ENCODE measurements at places on chromosomes 7 and 10. TPM values are rescaled to one million over a fixed set of nuclear protein-coding genes. Genes with fewer than 3 reads are reported as not detected.

The LMTK2 gene
- 9.6 TPM for total RNA-seq

The CRYGN gene
- not detected for total RNA-seq

The PANK1 gene
- 1.9 TPM for total RNA-seq

The DENND11 gene
- 49.1 TPM for total RNA-seq

The MPP7 gene
- total RNA-seq: 8.3 TPM

The PLCE1 gene
- total RNA-seq: not detected

The HABP2 gene
- not detected for total RNA-seq

The CNNM1 gene
- 0.02 TPM for total RNA-seq

The HOXA1 gene
- 0.55 TPM for total RNA-seq

The TUBB8 gene
- total RNA-seq: not detected

DNA sequence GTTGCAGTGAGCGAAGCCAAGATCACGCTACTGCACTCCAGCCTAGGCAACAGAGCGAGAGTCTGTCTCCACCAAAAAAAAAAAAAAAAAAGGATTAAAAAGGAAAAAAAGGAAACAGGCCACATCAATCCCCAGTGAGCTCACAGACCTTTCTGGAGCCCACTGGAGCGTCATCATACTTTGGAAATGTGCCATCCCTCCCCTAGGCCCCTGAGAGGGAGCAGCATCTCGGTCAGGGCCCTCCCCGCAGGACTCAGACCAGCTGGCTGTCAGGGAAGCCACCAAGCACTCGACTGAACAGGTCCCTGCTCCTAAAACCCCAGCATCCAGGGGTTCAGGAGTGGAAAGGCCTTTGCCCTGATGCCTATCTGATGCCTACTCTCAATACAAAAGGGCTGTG lies 97.9 kb upstream of the SH2B2 start:
- no peak overlapping the region for H3K4me3 ChIP-seq
- DNase-seq: no peak
- no peak overlapping the region for H3K27ac ChIP-seq
- peaks cover 61% of the 10 kb centered on the region for H3K36me3 ChIP-seq

DNA sequence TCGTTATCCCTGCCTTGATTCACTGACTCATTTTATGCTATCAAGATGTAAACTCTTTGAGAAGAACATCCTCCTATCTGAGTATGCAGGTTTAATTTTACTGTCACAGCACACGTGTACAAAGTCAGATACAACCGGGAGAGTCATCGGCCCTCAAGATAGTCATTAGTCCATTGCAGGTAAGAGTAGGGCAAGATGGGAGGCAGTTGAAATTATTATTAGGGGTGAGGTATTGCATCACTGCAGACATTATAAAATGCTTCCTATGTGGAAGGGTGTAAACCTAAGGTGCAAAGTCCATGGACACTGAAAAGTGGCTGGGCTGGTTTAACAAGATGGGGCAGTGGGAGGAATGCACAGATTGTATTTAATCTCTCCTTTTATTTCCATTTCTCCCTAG lies 113.7 kb downstream of the ARL4A start:
- H3K4me1 ChIP-seq: no peaks in the 10 kb centered on the region
- H3K27me3 ChIP-seq: no peaks in the 10 kb centered on the region
- H3K4me3 ChIP-seq: no peak overlapping the region

DNA sequence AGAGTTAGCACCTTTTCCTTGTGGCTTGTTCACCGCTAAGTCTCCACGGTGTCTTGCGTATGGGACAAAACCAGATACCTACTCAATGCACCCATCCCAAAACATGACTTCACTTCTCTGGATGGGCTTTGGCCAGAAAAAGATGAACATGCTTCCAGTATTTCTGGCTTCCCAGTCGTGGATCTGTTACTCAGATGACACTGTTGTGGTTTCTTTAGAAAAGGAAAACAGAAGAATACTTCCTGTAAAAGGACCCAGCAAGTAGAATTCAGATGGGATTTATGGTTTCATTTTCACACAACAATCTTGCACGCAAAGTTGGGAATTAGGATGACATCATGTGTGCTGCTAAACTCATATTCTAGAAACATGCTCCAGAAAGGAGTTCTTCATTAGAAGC lies 216.7 kb downstream of the ADAM12 start:
- H3K4me1 ChIP-seq: no peaks in the 10 kb centered on the region
- no peaks in the 10 kb centered on the region for H3K36me3 ChIP-seq
- DNase-seq: no peak
- peaks cover 4% of the 10 kb centered on the region for H3K27me3 ChIP-seq

- H3K4me1 ChIP-seq: no peaks in the 10 kb centered on the region
- H3K27me3 ChIP-seq: peaks cover 2% of the 10 kb centered on the region
- no peak overlapping the region for H3K27ac ChIP-seq
- DNase-seq: no peak
Observed at GRCh38 chr7:158109364-158110033, 478.1 kb downstream of the PTPRN2 start.

DNA sequence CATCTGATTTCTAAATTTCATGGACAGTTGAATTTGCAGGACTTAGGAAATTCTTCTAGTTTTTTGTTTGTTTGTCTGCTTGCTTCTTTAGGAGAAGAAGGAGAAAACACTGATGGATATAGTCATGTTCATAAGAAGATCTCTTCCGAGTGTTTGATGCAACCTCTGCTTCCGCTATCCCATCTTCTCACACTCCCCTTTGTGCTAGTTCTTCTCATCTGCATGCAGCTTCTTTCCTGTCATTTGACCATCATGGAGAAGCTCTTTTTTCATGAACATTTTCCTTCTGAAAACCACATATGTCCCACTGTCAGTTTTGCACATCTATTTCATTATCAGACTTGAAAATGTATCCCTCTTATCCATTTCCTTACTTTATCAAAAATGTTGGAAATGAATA lies 346.9 kb upstream of the PRKCQ start:
- H3K4me3 ChIP-seq: peak overlapping the region; percentile 41
- H3K27ac ChIP-seq: no peak overlapping the region
- DNase-seq: no peak
- H3K27me3 ChIP-seq: no peaks in the 10 kb centered on the region
- no peaks in the 10 kb centered on the region for H3K36me3 ChIP-seq

GRCh38 chr10:129364949-129365348 lies 102.1 kb upstream of the MGMT start:
- no peak overlapping the region for H3K4me3 ChIP-seq
- peaks cover 2% of the 10 kb centered on the region for H3K27me3 ChIP-seq
- H3K4me1 ChIP-seq: no peaks in the 10 kb centered on the region
- DNase-seq: no peak

- H3K27ac ChIP-seq: no peak overlapping the region
- H3K4me1 ChIP-seq: no peaks in the 10 kb centered on the region
- no peaks in the 10 kb centered on the region for H3K27me3 ChIP-seq
Observed at GRCh38 chr10:44369296-44369695, 15.6 kb downstream of the CXCL12 start.

DNA sequence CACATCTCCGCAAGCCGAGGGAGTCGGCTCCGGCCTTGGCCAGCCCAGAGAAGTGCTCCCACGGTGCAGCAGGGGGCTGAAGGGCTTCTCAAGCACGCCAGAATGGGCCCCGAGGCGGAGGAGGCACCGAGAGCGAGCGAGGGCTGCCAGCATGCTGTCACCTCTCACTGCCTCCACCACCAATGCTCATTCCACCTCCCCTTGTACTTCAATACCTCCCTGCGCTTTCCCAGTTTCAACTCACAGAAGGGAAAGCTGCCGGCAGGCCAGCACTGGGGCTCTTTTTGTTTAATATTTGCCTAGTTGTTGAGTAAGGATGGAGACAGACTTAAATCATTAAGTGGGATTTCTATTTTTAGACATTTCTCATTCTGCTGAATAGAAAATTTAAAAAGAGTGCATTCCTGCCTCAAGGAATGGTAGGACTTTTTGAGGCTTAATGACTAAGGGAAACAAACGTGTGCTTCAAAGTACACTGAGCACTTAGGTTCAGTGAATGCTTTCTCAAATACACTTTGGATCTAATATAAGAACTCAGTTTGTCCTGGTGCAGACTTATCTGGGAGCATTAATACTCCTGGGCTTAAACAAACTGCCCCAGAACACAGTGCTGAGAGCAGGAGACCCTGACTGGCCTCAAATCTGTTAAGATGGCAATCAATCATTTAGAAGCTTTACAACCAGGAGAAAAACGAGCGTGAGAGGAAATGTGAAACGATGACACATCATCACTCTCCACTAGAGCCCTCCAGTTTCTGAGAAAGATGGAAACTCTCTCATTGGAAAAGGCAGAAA lies 131.2 kb downstream of the RALA start:
- no peaks in the 10 kb centered on the region for H3K27me3 ChIP-seq
- no peak for DNase-seq
- H3K36me3 ChIP-seq: peaks cover 11% of the 10 kb centered on the region
- H3K4me3 ChIP-seq: no peak overlapping the region
- H3K4me1 ChIP-seq: peaks cover 5% of the 10 kb centered on the region
- H3K27ac ChIP-seq: no peak overlapping the region

GRCh38 chr10:113129117-113129516 lies 179.1 kb downstream of the TCF7L2 start:
- H3K4me3 ChIP-seq: no peak overlapping the region
- no peak for DNase-seq
- H3K27me3 ChIP-seq: peaks cover 39% of the 10 kb centered on the region
- H3K27ac ChIP-seq: no peak overlapping the region

DNA sequence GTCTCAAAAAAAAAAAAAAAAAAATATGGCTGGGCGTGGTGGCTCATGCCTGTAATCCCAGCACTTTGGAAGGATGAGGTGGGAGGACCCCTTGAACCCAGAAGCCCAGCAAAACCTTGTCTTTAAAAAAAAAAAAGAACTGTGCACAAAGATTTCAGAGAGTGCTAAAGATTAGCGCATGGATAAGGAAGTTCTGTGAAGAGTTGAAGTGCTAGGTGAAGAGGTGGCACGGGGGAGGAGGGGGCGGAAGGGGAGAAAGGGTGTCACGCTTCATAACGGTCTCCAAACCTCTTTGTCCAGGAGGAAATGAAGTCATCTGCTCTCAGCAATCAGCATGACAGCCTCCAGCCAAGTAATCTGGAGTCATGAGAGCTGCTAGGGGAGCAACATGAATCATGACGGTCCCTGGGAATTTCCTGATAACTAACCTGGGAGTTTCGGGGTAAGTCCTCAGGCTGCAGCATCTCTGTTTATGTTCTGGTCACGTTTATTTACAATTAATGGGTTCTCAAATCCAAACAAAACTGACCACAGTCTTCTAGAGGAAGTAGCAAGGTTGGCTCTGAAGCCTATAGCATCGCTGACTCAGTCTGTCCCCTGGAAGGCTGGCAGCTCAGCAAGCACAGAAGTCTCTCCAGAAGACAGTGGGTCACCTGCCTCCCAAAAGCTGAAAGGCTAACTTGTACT lies 1.9 kb upstream of the PLAU start:
- H3K4me1 ChIP-seq: peaks cover 36% of the 10 kb centered on the region
- DNase-seq: no peak
- H3K27me3 ChIP-seq: peaks cover 38% of the 10 kb centered on the region
- peak overlapping the region; percentile 48 for H3K4me3 ChIP-seq

GRCh38 chr7:28954946-28955345 lies 3.2 kb downstream of the TRIL start:
- H3K4me1 ChIP-seq: peaks cover 14% of the 10 kb centered on the region
- DNase-seq: no peak
- no peaks in the 10 kb centered on the region for H3K36me3 ChIP-seq
- no peak overlapping the region for H3K27ac ChIP-seq
- peaks cover 54% of the 10 kb centered on the region for H3K27me3 ChIP-seq

GRCh38 chr7:95630702-95631458 lies 34.6 kb upstream of the PDK4 start:
- no peaks in the 10 kb centered on the region for H3K27me3 ChIP-seq
- H3K36me3 ChIP-seq: no peaks in the 10 kb centered on the region
- H3K4me1 ChIP-seq: no peaks in the 10 kb centered on the region
- no peak overlapping the region for H3K4me3 ChIP-seq

GRCh38 chr7:44776211-44776610 lies 20.3 kb upstream of the PPIA start:
- H3K27me3 ChIP-seq: no peaks in the 10 kb centered on the region
- H3K27ac ChIP-seq: no peak overlapping the region
- no peak for DNase-seq
- no peaks in the 10 kb centered on the region for H3K36me3 ChIP-seq
- H3K4me1 ChIP-seq: peaks cover 12% of the 10 kb centered on the region
- H3K4me3 ChIP-seq: no peak overlapping the region

GRCh38 chr10:47335906-47336305 lies 12.3 kb upstream of the RBP3 start:
- H3K27me3 ChIP-seq: peaks cover 17% of the 10 kb centered on the region
- no peak overlapping the region for H3K4me3 ChIP-seq
- no peak overlapping the region for H3K27ac ChIP-seq
- no peak for DNase-seq
- H3K4me1 ChIP-seq: peaks cover 6% of the 10 kb centered on the region

DNA sequence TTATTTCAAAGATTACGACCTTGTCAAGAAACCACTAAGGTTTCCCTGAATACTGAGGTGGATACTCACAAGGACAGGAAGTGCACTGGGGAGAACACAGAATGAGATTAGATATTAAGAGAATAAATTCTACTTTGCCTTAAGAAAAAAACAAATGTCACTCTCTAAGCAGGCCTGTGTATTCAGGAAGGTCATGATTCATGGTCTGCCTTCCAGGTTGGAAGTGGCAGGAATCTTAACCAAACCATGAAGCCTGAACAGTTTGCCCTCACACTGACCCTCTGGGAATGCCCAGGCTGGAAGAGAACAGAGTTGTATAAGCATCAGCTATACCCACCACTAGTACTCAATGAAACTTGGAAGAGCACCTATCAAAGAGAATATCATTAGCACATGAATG lies 227.6 kb downstream of the DGKI start:
- no peak for DNase-seq
- H3K27me3 ChIP-seq: peaks cover 2% of the 10 kb centered on the region
- H3K4me3 ChIP-seq: no peak overlapping the region
- no peaks in the 10 kb centered on the region for H3K36me3 ChIP-seq

DNA sequence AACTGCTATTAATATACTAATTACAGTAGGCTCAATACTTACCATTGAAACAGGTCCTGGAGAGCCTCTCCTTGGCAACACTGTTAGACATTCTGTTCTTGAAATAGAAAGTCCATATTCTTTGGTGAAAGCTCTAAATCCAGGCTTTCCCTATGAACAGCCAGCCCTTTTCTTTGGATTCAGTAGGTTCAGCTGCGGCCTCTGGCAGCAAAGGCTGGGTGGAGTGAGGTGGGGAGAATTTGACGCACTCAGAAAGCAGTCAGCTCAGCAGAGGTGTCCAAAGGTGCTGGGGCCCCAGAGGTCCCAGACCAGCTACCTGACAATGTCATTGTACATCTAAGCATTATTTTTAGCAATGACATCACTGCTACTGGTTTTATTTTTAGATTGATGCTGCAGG lies 146.1 kb downstream of the GRK5 start:
- no peak overlapping the region for H3K27ac ChIP-seq
- no peak overlapping the region for H3K4me3 ChIP-seq
- no peaks in the 10 kb centered on the region for H3K27me3 ChIP-seq
- no peak for DNase-seq
- peaks cover 52% of the 10 kb centered on the region for H3K36me3 ChIP-seq

DNA sequence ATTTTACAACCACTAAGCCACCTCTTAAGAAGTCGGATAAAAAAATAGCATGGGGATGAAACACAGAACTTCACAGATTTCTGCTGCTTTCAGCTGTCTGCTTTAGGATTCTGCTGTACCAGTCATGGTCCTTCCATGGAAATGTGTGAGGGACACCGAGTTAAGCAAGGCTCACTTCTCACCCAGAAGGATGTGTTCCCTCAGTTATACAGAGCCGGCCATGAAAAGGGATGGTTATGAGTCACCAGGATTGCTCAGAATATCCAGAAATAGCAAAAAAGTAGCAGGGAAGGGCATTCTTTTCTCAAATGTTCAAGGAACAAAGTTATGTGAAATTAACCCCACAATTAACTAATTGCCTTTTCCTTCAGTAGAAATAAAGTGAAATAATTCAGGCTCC lies 124.4 kb downstream of the AMPH start:
- no peak for DNase-seq
- peaks cover 2% of the 10 kb centered on the region for H3K27me3 ChIP-seq
- H3K27ac ChIP-seq: no peak overlapping the region
- H3K4me3 ChIP-seq: no peak overlapping the region
- no peaks in the 10 kb centered on the region for H3K4me1 ChIP-seq
- H3K36me3 ChIP-seq: no peaks in the 10 kb centered on the region

Measured in activated B cell treated with CpG ODN at 0.5 μM for 24 hours (primary cell).